Lung microvascular endothelial cell (primary cell): ENCODE measurements at places on chromosomes 6 and 20. TPM values are rescaled to one million over a fixed set of nuclear protein-coding genes. Genes with fewer than 3 reads are reported as not detected.

Gene WFDC2
- total RNA-seq = not detected in 2 replicates

Gene TAAR9
- total RNA-seq = not detected in 2 replicates

Gene NMBR
- not detected in 2 replicates for total RNA-seq

Gene FOXQ1
- not detected in 2 replicates for total RNA-seq

Gene CALHM6
- total RNA-seq = 1.1 and 2.6 TPM in 2 replicates

Gene FRMD1
- not detected in 2 replicates for total RNA-seq

Gene ADGRB3
- total RNA-seq = not detected in 2 replicates

Gene NFKBIL1
- 17.9 and 23.0 TPM in 2 replicates for total RNA-seq

Gene PPP1R3G
- total RNA-seq = 0.65 and 1.6 TPM in 2 replicates

Gene COL9A3
- total RNA-seq = 0.44 and 0.99 TPM in 2 replicates

Gene SLC17A2
- not detected in 2 replicates for total RNA-seq

DNA sequence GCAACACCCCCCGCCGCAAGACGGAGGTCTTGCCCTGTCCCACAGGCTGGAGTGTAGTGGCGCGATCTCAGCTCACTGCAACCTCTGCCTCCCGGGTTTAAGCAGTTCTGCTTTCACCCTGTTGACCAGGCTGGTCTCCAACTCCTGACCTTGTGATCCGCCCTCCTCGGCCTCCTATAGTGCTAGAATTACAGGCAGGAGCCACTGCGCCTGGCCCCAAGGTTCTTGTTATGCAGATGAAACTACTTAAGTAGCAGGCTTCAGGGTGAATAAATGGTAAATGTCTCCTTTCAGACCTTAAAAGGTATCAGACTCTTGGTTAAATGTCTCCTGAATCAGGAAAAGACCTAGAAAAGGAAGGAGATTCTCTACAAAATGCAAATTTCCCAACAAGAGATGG, 95.4 kb upstream of the TMEM181 start:
- no peak for DNase-seq

- DNase-seq = peak; percentile 54
Measured at GRCh38 chr20:48189181-48189580, 403.9 kb upstream of the SULF2 start.

GRCh38 chr6:6277413-6277812, 43.0 kb downstream of the F13A1 start:
- no peak for DNase-seq

GRCh38 chr6:501891-502601, 110.5 kb downstream of the IRF4 start:
- DNase-seq = no peak

GRCh38 chr6:139659711-139660110, 285.3 kb upstream of the CITED2 start:
- DNase-seq = no peak

- DNase-seq = no peak
Measured at GRCh38 chr20:44477151-44477550, 1.5 kb downstream of the TTPAL start.

- no peak for DNase-seq
Measured at GRCh38 chr6:8279041-8279805, 156.1 kb downstream of the SLC35B3 start.

DNA sequence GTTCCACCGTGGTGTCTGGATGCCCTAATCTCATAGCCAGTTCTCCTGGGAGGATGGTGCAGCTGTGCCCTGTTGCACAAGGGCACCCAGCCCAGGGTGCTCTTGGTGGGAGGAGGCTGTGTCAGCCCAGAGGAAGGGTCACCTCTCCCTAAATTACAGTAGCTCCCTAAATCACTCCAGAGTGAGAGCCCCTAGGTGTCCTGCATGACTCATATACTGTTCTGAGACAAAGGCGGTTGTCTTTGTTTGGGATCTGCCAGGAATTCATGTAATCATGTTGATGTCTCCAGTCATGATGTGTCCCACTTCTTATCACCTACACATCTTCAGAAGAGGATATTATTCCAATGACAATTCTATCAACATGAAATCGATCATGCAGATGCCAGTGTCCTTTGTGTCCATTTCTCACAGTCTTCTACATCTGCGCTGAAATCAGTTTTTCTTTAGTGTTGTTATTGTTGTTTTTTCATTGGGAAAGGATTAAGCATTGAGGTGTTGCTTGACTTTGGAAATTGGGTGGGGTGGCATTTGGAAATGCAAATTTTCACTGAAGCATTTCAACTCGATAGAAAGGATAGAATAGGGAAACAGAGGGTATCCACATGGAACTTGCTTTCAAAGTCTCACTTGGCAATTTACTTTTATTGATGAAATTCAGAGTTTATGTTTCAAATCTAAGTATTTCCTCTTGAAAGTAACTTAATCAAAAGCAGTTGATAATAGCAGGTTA, 19.5 kb downstream of the PERP start:
- no peak for DNase-seq

DNA sequence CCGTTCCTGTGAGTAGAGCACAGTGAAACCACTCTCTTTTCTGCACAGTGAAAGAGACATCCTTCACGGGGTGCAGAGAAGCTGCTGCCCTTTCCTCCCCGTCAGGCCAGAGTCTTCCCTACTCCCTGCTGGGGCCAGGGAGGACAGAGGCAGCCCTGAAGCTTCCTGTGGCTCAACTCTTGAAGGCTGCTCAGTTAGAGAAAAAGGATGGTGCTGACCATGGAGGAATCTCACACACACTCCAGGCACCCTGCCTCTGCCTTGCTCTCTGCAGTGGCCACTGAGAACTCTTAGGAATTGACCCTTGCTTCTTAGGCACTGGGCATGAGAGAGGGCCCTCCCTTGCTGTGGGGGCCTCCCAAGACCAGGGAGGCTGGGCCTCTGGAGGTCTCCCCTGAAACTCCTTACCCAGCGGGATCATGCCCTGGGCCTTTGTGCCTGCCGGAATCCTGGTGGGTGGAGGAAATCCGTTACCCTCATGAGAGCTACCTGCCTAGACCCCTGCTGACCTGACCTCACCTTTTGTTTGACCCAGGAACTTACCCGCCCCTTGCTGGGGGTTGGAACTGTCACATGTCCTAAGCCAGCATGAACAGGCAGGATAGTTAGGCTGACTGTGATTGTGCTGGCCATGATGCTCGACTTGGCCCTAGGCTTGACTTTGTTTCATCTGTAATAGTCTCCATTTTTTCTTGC, 65.0 kb upstream of the CD93 start:
- DNase-seq = no peak

DNA sequence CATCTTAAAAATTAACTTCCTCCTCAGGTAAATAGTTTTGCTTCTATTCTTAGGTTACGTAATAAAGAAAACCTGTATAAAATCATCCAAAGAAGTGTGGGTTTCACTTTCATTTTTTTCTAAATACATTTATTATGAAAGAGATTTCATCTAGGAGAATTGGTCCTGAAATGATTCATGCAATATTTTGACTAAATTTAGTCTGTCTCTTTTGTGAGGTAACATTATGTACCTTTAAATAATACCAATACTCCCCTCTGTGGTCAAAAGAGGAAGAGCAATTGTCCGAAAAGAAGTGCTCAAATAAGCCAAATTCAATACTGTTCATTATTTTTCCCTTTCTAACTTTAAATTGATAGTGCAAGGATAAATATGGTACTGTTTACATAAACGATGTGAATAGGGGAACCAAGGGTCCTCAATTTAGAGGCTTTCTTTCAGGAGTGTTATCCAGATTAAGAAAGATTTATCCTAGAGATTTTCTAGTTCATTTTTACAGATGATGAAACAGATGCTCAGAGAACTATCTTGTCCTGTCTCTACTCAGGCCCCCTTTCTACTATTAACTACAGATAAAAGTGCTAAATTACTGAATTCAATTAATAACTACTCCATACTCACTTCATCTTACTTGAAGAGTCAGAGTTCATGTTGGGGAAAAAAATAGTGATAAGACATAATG, 26.2 kb downstream of the CYP39A1 start:
- peak; percentile 15 for DNase-seq

DNA sequence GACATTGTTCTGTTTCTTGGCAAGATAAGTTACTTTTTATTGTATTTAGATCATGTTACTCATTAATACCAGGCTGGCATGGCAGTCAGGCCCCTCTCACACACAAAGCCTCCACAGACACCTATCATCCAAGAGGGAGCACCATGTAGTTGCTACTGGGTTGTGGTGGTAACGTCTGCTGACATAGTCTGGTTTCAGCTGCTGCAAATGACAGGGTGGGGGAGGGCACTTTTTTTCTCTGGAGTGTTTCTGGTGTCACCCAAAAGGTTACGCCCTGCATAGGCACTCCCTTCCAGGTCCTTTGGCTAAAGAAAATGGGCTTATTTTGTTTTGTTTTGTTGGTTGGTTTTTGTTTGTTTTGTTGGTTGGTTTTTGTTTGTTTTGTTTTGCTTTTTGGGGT, 236.4 kb upstream of the RIMS1 start:
- no peak for DNase-seq

- no peak for DNase-seq
Measured at GRCh38 chr6:40692337-40692736, 105.2 kb upstream of the LRFN2 start.

DNA sequence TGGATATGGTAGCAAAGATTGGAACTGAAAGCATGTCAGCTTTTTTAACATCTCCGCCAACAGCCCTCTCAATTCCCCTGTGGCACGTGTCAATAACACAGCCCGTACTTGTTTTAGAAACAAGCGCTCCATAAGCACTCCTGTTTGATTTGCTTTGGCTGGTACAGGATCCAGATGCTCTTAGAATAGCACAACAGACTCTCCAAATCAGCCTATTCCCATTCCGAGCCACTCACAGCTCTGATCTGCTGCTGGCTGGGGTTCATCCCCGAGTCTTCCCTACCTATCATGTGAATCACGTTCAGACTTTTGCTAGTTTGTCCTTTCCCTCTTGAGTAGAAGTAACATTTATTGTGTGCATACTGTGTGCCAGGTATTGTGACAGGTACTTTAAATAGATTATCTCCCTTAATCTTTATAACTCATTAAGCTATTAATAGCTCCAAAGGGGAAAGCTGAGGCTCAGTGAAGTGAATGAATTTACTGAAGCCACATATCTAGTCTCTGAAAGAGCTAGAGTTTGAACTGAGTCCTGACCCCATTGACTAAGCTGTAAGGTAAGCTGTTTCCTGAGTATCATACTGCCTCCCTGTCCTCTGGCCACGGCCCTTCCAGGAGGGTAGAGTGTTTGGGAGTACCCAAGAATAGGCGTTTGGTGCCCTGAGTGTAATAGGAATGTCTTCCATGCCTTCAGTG, 46.7 kb downstream of the RALY start:
- DNase-seq = no peak

- no peak for DNase-seq
Measured at GRCh38 chr6:147166992-147167391, 37.2 kb upstream of the STXBP5 start.

DNA sequence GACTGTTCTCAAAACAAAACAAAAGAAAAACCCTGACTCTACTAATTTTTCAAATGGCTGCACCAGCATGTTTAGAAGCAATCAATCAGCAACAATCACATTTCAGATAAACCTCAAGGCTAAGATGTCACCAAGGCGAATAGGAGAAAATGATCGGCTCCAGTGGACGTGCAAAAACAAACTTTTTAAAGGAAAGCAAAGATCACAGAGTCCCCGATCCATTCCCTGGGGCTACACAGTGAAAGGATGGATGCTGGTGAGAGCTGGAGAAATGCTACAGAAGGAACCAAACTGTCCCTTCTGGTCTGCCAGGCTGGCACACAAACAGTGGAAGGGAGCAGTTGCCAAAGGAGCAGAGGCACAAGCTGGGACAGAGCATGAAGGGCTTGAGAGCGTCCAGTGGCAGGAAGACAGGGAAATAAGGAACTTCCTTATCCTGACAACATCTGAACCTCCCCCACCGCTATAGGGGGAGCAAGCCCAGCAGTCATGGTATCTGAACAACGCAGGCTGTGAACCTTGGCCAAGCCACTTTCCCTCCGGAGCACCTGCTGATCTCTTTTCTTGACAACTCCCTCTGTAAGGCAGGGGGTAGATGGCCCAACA, 73.7 kb upstream of the HIVEP1 start:
- peak; percentile 15 for DNase-seq

DNA sequence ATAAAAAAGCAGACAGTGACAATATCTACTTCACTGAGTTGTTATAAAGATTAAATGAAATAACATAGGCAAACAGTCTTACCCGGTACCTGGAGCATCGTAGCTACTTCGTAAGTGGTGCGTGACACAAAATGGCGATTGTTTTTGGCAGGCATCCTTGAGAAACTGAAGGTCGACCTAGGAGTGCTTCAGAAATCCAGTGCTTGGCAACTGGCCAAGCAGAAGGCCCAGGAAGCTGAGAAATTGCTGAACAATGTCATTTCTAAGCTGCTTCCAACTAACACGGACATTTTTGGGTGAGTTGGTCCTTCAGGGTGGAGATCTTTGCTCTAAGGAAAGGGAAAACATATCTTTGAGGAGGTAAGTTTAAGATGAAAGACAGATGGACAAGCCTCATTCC, 4.8 kb downstream of the BPIFA2 start:
- DNase-seq = no peak

DNA sequence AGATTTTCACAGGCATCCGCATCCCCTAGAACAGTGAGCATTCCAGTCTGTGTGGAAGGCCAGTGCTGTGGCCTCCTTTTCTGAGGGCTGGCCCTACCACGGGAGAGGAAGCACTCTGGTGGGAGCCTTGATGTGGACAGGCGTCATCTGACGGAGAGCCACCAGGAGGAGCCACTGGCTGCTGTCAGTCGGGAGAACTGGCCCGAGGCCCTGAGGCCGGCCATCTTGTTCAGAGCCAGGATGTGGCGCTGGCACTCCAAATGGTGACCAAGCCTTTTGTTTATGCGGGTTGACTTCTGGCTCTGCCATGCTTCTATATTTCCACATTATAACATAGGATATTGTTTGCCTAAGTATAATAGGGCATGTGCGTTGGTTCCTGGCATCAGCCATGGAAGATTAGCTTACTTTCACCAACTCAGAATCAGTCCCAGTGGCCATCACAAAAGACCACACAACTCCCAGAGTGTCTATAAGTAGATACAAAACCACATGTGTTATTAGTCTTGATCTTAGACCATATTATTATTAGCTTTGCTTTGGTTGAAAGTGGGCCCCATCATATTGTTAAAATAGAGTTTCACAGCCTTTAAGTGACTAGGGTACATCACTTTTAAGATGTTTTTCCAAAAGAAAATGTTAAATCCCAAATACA, 273.9 kb upstream of the TAB2 start:
- DNase-seq = peak; percentile 30

DNA sequence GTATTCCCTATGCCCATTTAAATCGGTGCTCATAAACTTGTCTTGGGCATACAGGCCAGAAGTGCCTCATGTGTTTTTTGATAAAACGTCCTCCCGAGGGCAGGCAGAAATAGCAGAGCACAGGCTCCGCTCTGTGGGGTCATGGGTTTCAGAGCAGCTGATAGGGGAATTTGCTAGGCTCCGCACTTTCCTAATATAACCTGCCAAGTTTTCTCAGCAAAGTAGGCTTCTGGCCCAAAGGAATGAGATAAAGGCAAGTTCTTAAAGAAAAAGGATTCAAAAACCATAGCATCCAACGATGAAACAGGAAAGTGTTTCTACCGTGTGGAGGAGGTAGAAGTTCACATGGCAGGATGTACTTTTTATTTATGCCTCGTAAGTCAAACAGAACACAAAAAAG, 69.8 kb upstream of the RALGAPA2 start:
- DNase-seq = no peak
